ENCODE measurements at places on chromosomes 5 and 9.
A peak's percentile ranks its signal among the peaks of the same experiment; 100 is the strongest.

DNA sequence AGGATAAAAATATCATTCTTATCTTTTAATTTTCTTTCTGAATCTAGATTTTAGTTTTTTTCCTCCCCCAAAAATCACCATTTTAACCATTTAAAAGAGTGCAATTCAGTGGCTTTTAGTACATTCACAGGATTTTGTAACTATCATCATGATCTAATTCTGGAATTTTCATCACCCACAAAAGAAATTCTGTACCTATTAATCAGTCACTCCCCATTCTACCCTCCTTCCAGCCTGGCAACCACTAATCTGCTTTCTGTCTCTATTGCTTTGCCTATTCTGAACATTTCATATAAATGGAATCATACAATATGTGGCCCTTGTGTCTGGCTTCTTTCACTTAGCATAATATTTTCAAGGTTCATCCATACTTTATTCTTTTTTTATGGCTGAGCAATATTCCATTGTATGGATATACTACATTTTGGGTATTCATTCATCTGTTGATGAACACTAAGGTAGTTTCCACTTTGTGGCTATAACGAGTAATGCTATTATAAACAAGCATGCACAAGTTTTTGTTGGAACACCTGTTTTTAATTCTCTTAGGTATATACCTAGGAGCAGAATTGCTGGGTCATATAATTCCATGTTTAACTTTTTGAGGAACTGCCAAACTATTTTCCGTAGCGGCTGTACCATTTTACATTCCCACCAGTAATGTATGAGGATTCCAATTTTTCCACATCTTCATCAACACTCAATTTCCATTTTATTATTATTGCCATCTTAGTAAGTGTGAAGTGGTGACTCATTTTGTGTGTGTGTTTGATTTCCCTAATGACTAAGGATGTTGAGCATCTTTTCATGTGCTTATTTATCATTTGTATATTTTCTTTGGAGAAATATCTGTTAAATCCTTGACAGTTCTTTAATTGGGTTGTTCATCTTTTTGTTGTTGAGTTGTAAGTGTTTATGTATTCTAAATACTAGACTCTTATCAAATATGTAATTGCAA lies 340.3 kb downstream of the CWC27 start:
- no peak for DNase-seq

DNA sequence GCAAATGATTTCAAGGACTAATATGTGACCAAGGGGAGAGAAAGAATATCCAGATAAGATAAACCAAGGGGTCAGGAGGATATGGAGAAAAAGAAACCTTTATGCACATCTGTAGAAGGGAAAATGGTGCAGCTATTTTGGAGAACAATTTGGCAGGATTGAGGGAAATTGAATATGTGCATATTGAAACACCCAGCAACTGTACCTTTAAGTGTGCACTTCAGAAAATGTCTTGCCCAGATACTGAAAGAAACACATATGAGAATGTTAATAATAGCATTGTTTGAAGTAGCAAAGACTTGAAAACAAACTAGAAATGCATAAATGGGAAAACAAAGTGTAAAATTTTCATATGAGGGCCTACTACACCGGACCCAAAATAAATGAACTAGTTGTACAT lies 599.6 kb downstream of the PSAT1 start:
- DNase-seq, result no peak

DNA sequence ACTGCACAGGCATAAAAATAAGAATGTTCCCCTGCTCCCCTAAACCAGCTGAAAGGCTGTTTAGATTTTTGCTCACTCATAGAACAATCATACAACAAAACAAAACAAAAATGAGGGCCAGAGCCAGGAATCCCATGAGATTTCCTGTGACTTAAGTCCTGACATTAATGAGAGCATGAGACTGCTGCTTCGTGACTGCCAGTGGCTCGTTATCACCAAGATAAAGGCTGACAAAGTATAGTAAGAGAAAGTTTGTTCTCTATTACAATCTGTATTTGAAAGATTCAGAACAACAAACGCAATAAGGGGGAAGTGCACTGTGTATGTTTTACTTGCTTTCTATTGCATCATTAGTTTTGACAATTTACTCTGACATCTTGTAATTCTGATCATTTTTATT lies 837.1 kb upstream of the C9orf72 start:
- no peak for DNase-seq

GRCh38 chr9:14768405-14769229 lies 46.1 kb upstream of the CER1 start:
- DNase-seq, result no peak

GRCh38 chr5:91361055-91361701 lies 21.9 kb downstream of the ARRDC3 start:
- no peak for DNase-seq

- no peak for DNase-seq
Observed at GRCh38 chr5:37966871-37967270, 127.0 kb upstream of the GDNF start.

- no peak for DNase-seq
Observed at GRCh38 chr5:91302305-91302704, 80.8 kb downstream of the ARRDC3 start.

- DNase-seq, result no peak
Observed at GRCh38 chr5:110092955-110093785, 403.4 kb downstream of the MAN2A1 start.

- no peak for DNase-seq
Observed at GRCh38 chr5:98770209-98770910, 3.1 kb upstream of the RGMB start.

DNA sequence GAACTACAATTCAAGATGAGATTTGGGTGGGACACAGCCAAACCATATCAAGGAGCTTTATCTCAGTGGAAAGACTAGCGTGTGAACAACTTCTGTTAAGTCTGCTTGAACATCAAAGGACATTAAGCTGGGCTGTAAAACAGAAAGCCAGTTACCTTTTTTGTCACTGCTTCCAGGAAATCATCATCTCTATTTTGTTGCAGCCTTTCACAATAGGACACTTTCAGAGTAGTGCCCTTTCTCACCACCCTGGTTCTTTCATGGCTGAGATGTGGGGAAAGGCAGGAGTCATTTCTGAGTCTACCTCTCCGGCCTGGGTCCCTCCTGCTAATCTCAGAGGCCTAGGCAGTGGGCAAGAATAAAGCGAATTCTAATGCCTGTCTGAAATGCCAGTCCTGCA lies 96.2 kb upstream of the PPP1R2B start:
- no peak for DNase-seq

GRCh38 chr9:117677572-117677971 lies 26.6 kb upstream of the TLR4 start:
- no peak for DNase-seq

GRCh38 chr5:448766-449090 lies 5.8 kb downstream of the EXOC3 start:
- DNase-seq, result peak; percentile 77

- DNase-seq, result no peak
Observed at GRCh38 chr9:124939944-124940343, 939 bp downstream of the GOLGA1 start.

DNA sequence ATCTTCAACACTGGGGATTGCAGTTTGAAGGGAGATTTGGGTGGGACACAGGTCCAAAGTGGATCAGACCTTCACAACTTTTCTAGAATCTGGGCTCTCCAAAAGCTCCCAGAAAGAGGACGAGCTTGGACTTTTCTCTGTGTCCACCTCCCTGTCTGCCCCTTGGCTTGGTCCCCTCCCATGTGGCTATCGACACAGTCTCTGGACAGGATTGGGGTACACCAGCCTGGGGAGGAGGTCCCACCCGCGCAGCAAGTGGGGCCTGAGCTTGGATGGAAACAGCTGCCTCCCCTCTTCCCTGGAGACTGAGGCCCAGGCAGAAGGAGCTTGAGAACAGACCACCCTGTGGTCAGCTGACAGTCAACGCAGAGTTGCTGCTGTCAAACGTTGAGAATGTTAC lies 84.6 kb upstream of the FCN1 start:
- DNase-seq, result no peak

DNA sequence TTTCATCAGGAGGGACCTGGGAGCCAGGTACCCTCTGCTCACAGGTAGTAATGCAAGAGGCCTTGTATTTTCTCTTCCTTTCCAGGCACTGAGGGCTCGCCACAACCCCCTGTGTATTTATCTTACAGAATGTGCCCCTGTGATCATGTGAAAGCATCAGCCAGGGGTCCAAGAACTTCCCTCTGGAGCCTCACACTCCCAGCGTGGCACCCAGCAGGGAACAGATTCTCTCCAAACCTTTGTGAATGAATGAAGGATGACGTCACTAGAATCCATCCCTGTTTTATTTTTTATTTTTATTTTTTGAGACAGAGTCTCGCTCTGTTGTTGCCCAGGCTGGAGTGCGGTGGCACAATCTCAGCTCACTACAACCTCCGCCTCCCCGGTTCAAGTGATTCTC lies 107.3 kb upstream of the IER5L start:
- DNase-seq, result no peak

- DNase-seq, result no peak
Observed at GRCh38 chr5:176781638-176782570, 28.5 kb upstream of the UNC5A start.

DNA sequence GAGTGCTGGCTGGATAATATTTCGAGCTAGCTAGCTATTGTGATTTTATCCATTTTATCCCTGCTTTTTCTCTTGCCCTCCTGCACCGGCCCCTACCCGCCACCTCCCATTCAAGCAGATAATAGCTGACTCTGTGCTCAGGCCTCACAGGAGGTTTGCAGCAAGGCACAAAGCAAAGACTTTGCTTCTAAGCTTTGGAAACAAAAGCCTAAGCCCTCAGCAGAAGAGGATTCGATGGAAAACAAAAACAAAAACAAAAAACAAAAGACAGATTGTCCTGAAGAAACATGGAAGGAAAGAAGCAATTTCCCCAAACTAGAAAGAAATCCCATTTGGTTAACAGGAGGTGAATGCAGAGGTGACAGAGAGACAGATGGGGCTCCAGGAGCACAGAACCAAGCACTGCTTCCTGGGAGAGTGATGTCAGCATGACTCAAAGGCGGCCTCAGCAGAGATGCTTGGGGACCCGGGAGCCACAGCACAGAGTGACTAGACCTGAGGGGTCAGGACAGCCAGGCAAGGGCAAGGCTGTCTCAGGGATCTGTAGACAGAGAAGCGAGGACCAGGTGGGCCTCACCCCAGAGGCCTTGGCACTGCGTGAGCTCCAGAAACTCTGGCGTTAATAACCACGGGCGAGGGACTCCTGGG lies 28.4 kb downstream of the MTX3 start:
- no peak for DNase-seq

- DNase-seq, result no peak
Observed at GRCh38 chr9:78144008-78144381, 91.9 kb upstream of the CEP78 start.

DNA sequence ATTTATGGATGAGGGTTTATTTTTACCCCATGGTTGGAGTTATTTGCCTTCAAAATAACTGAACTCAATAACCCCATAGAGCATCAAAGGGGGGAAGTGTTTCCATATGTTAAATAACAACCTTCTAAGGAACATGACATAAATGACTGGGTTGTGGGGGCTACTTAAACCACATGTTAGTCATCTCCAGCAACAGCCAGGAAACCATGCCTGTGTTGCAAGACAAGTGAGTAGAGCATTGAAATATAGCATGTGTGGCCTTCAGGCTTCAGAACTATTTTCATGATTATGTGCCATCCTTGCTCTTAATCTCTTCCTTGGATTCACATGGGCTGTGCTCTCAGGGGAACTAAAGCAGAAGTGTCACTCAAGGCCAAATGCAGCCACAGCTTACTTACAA lies 431.2 kb downstream of the AGTPBP1 start:
- DNase-seq, result no peak

DNA sequence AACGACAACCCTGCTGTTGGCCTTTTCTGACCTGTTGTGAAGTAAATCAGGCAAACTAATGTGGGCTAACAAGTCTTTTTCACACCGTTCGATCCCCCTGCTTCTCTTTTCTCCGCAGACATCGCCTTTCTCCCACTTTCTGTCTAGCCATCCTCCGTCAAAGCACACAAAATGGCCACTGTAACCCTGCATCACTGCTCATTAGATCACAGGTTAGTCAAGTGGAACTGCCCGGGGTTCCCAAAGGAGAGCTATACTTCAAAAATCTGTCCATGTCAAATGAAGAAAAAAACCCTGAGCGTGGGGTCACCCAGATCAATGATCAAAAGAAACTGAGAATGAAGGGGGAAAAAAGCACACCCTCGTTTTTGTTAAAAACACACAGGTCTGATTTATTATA lies 212.1 kb downstream of the ARL15 start:
- no peak for DNase-seq

- no peak for DNase-seq
Observed at GRCh38 chr5:43533646-43534045, 18.7 kb upstream of the C5orf34 start.

DNA sequence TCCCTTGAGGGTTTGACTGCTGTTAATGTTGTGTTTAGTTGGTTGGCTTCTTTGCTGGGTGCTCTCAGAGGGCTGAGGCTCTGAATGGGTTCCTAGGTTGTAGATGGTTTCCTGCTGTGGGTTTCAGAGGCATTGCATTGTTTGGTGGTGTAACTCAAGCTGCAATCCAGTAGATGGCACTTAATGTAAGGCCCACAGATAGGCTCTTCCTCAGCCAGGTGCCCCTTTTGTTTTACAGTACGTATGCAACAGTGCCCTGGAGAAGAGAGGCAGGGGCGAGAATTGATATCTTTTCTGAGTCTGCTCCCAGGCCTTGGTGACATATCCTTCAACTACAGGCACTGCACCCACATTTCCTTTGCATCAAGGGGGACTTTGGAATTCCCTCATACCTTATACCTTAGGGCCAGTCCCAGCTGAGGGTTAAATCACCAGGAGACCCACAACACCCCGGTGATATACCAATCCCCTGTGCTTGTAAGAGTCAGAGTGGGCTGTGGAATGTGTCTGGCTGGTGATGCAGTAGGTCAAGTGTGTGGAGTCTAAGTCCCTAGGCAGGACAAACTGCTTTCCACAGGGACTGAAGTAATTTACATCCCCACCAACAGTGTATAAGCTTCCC lies 7.0 kb upstream of the UGT3A2 start:
- DNase-seq, result no peak

DNA sequence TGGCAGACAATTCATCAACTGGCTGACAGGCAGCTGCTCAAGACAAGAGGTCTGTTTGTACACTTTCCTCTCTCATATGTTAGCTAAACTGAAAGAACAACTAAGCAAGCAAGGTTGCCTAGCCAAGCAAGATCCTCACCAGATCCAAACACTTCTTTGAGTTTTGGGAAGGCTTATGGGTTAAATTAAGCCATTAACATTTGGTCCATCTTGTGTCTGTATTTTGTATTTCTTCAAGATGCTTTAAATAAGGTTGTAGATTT lies 170.4 kb upstream of the RAI14 start:
- no peak for DNase-seq

GRCh38 chr9:75053869-75054268 lies 25.8 kb upstream of the CARNMT1 start:
- DNase-seq, result no peak

- DNase-seq, result no peak
Observed at GRCh38 chr5:149719666-149720065, 10.4 kb upstream of the PPARGC1B start.

- DNase-seq, result no peak
Observed at GRCh38 chr9:116792271-116792670, 105.2 kb downstream of the TRIM32 start.

DNA sequence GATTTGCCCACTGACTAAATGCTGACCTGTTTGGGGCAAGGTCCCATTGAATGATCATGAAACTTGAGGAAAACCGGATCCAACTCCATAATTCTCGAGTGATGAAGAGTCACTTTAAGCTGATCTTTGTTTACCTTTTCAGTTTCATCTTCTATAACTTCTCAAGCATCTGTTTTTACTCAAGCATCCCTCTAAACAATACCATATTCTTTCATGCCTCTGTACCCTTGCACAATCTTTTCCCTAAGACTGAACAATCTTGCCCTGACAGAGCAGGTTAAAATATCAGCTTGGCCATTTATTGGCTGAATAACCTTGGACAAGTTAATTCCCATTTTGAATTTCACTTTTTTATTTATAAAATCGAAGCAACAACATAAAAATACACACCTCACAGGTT lies 39.8 kb downstream of the TYRP1 start:
- no peak for DNase-seq
